ENCODE measurements at places on chromosomes 4 and X.

GRCh38 chr4:73944061-73944875, 37.6 kb downstream of the PF4 start:
- no peak for DNase-seq

DNA sequence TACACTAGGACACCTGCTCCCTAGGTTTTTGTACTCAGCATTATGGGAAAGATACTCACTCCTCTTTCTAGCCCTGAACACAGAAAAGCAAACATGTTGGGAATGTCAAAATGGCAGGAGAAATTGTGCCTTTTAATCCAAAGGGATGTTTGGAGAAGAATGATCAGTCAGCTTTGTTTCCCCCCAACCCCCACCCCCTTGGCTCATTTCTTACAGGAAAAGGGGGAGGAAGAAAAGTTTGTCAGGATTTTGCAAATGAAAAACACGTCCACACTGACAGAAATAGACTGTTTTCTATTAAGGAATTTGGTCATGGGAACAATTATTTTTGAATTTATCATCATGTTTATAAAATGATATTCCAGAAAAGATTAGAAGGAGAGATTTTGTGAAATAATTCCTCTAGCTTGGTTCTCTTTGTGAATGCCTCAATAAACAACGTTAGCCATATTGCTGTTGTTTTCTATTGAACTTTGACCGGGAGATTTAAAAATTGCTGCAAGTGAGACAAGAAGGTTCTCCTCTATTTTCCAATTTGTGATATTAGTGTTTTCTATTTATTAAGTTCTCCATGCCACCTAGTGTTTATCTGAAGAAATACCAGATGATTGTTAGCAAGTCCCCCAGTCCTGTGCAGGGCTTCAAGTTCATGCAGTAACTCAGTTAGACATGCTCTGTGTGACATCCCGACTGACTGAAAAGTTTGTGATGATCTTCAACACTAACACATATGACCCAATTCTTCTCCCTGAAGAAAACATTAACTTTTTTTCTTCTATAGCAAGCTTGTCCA, 31.3 kb upstream of the TFDP3 start:
- no peak for DNase-seq

DNA sequence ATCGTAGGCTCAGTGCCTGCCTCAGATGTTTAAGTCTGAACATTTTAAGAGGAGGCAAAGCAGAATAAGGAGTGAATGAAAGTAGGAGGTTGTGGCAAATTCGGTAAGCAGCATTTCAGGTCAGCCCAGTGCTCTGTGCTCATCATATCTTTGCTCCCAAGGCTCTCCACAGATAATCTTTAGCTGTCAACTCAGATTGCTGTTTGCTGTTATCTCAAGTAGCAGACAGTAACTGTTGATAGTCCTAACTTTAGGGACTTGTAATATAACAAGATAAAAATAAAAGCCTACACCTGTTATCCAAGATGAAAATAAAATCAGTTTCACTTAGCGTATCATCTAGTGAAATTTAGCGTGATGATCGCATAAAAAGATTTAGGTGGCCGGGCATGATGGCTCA, 18.6 kb upstream of the CLTRN start:
- no peak for DNase-seq

- DNase-seq = no peak
These were observed 94.7 kb upstream of the SPRY1 start for GRCh38 chr4:123301923-123302322.

DNA sequence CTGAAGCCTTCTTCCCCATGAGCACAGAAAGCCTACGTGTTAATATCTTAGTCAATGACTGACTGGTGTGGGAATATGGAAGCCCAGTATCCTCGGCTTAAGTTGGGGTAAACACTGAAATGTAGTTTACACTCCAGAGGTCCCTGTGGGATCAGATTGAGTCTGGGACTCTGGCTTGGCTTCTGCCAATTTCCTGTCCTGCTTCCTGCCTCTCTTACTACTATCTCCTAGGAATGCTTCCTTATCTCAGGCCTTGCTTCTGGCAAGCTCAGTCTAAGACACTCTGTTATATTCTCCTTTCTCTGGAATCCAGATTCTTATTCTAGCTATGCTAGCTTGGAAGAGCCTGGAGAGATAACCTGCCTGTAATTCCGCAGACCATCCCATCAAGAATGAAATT, 174.0 kb upstream of the LDB2 start:
- DNase-seq = no peak

- DNase-seq = no peak
These were observed 38.1 kb downstream of the CBLL2 start for GRCh38 chrX:22310779-22311178.

DNA sequence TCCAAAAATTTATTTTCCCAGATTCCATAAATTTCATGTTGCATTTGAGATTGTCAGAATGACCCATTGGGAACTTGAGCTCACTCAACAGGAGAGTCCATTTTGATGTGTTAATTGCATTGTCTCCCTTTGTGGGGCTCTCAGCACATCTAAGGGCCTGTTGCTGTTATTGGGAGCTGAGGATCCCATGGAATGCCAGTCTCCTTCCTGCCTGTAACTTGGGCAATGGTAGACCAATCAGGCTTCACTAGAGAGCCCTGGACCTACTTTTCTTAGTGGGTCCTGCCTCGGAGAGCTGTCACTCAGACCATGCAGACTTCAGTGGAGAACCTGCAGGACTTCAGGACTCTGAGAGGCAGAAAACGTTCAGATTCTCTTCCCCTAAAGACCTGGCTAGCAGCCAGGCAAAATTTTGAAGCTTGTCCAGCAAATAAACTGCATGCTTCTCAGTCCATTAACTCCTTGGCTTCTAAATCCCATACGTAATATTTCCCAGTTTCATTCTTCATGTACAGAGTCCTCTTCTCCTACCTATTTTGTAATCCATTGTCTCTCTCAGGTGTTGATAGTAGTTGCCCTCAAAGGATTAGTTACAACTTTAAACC, 25.1 kb downstream of the OCRL start:
- no peak for DNase-seq

DNA sequence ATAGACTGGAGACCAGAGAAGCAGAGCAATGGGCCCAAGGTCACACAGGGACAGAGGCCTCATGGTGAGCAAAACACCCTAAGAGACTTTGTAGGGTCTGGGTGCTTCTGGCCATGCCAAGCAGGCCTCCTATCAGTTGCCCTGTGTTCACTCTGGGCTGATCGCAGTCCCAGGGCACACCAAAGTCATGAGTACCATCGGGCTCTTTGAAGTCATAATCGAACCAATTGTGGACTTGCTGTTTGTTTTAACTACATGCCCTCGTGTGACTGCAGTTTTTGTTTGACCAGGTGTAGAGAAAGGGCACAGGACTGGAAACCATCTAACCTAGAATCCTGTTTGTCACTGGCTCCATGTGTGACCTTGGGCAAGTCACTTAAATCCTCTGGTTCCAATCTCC, 172.5 kb upstream of the CPEB2 start:
- DNase-seq = no peak

DNA sequence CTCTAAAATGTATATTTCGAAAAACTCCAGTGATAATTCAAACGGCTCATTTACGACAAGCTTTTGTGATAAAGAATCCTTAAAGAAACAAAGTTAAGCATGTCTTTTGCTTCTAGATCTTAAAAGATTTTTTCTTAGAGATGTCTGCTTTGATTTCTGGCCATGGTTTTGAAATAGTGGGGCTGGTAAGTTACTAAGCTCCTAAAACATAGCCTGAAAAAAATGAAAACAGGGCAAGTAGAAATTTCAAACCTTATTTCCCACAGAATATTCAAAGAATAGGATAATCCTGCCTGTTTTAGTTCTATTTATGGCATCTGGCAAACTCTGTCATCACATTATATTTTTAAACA, 318.3 kb downstream of the ARHGAP24 start:
- no peak for DNase-seq

DNA sequence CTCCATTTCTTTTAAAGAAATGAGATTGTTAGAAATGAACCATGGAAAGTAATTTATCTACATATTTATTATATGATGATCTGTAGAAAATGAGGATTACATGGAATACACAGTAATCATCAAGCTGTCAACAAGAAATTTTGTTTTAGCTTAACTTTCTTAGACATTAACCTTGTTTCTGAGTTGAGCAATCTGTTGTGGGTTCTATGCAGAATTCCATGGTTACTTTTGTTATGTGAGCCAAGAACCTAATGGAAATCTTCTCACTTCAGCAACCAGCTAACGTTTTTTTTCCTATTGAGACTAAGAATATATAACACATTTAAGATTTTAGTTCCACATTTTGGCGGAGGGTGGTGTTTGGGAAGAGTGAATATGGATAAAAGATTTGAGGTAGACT, 136.1 kb upstream of the SLC4A4 start:
- no peak for DNase-seq

DNA sequence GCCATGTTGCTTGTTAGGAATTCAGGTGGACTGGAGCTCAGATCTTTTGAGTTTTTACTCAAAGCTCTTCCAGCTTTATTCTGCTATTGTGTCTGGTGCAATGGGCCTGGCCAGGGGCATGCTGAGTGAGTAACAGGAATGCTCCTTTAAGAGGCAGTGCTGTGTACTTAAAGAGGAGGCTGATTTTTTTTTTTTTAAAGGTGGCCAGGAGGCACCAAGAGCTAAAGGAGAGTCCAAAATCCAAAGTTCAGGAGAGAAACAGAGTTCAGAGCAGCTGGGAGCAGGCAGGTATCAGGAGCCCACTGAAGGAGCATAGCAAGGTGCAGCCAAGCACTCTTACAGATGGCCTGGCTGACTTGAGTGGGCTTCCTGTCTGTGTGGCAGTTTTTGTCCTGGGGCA, 178.7 kb downstream of the FMR1NB start:
- DNase-seq = no peak

DNA sequence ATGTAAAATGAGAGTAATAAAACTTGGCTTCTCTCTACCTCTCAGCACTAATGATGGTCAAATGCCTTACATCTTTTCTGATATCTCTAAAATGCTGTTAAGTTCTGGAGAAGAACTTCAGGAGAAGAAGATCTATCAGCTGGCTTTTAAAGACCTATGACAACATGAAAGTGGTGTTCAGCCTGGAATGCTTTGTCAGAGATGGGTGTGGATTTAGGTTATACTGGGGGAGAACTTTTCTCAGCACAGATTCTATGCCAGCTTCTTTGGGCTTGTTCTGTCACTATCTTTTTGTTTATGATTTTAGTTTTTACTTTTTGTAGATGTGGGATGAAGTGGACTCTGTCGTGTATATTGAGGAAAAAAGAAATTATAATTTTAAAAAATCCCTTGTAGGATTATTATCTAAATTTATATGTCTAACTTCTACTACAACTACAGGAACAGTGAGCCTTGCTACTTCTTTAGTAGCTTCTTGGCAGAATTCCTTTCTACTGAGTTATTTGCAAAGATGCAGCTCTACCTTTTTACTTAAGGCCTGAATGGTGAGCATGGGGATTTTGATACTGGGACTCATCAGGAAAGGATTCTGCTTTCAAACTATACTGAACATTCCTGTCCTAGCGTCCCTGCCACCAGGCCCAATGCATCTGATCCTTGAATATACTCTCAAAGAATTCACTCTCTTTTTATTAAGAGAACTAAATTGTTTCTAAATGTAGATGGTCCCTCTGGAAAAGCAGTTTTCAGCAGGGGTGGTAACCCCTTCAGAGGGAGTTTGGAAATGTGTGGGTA, 19.6 kb downstream of the CYP2U1 start:
- DNase-seq = no peak

- peak; percentile 54 for DNase-seq
These were observed 27.2 kb downstream of the NOP14 start for GRCh38 chr4:2935762-2936743.

DNA sequence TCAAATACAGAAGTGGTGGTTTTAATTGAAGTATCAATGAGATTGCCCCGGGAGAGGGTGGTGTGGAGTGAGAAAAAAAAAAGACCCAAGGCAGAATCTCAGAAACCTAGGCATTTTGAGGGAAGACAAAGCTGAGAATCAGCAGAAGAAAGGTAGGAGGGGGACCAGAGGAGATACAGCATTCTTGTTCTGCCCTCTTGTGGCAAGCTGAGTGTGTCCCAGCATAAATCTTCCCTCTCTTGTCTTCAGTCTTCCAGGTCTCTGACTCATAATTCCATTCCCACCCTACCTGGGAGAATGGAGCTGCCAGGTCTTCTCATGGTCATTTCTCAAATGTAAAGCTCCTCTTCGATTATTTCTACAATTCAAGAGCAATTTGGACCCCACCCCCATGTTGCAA, 32.7 kb upstream of the MAGED1 start:
- DNase-seq = no peak

GRCh38 chr4:6327220-6327917, 57.7 kb downstream of the WFS1 start:
- DNase-seq = peak; percentile 79

- no peak for DNase-seq
These were observed 86.5 kb upstream of the PRPS2 start for GRCh38 chrX:12704706-12705105.

DNA sequence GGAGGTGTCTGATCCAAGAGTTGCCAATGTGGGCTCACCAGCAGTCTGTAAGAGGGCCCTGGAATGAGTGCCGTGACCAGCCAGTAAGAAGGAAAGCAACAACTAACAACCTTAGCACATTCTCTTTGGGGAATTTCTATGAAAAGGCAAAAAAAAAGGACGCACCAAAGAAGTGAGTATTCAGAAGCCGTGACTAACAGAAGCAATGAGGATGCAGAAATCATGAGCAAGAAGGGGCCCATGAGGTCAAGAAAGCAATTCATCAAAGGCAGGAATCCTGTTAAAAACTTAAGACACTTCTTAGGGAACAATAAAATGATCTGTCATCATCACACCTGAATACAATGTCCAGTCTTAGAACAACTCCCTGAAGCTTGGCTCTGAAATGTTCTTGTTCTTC, 260.5 kb downstream of the RAPGEF2 start:
- DNase-seq = no peak

- DNase-seq = no peak
These were observed 23.7 kb upstream of the CLDN34 start for GRCh38 chrX:9943420-9943819.

DNA sequence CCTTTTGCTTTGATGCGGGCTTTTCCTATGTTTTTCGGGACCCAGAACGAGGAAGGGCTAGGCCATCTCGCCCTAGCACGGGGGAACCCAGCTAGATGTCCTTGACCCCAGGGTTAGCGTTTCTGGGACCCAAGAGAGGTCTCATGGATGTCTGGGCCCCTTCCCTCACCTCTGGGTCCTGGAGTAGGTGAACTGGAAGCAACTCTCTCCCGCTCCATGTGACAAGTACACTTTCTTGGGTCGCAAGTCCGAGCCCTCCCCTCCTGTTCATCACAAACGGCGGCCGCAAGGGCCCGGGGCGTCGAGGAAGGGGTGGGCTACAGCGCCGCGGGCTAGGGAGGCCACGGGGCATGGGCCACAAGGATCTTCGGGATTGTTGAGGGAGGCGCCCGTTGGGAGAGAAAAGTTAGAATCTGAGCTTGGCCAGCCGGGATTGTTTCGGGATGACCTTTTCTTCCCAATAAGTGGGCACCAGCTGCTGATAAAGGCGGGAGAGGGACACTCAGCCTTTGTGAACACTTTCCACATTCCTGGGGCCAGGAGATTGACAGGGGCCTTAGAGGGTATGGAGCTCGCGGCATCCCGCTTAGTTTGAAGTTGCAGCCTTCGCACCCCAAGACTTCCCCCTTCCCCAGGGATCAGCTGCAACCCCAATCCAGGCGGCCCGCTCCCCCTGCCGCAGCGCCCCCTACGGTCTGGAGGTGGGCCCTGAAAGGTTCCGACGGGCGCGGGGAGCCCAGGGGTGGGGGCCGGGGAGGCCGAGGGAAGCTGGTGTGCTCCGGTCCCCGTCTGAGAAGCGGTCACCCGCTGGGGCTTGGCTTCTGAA, 136.9 kb upstream of the ZIC3 start:
- DNase-seq = no peak

- no peak for DNase-seq
These were observed 55.0 kb upstream of the PAK3 start for GRCh38 chrX:111041018-111041462.

- DNase-seq = no peak
These were observed 218.9 kb downstream of the PABPC4L start for GRCh38 chr4:133982533-133983224.
